ENCODE measurements at places on chromosomes 12 and 14.

- DNase-seq = no peak
Measured at GRCh38 chr12:75657831-75658230, 146.4 kb upstream of the KRR1 start.

GRCh38 chr12:129949651-129950050 is 45.8 kb upstream of the TMEM132D start:
- no peak for DNase-seq

DNA sequence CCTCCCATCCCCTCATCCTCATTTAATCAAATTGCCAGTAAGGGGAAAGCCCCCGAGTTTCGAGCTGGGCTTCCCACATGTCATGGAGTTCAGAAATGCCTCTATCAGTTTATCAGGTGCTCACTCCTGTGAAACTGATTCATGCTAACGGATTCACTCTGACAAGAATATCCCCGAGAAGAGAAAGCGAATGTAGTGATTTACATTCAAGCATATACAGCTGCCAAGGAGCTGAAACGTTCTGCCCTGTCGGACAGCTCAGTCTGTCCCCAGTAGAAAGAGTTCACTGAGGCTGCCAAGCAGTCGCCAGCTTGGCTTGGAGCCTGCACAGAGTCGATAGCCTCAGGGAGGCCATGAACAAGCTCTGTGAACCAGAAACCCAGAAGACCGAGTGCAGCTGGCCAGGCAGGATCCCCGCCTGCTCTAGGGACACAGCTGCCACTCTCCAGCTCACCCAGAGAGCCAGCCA is 88.4 kb downstream of the TMCC3 start:
- peak; percentile 59 for DNase-seq

- DNase-seq = no peak
Measured at GRCh38 chr12:93292731-93293566, 84.8 kb upstream of the NUDT4 start.

DNA sequence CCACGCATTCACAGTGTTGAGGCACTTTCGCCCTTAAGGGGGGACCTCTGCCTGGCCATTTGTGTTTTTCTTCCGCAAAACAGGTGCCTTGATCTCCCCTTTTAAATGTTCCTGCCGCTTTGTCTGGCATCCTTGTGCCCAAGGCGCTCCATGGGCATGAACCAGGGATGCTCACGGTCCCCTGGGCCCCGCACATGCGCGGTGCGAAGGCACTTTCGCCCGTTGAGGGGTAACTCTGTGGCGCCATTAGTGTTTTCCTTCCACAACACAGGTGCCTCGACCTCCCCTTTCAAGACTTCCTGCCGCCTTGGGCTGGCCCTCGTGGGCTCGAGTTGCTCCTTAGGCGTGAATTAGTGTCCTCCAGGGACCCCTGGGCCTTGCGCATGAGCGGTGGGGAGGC is 335.5 kb downstream of the ALG10 start:
- no peak for DNase-seq

DNA sequence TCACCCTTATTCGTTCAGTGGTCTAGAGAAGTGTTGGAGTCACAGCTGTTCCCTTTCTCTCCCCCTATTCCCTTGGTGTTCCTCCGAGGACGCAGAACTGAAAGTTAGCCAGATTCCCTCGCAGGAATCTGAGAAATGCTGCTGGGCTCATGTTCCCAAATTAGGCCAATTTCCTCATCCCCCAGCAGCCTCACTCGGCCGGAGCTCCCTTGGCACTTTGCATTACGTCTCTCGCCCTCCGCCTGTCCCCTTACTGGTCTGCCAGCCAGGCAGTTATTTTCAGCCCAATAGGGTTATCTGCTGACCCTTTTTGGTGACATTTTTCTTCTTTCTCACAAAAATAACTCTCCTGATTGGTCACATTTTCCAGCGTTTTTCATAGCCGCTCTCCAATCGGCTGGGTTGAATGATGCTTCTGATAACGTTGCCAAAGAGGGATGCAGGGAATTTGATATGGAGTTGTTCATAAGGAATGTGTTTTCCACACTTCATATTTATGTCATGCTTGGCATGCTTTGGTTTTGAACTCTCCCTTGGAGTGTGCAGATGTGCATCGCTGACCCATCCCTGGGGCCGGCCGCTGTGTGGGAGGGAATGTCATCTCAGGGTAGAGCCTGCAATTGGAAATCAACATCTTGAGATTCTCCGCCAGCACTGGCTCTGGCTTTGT is 9.9 kb downstream of the IFT43 start:
- DNase-seq = peak; percentile 76

DNA sequence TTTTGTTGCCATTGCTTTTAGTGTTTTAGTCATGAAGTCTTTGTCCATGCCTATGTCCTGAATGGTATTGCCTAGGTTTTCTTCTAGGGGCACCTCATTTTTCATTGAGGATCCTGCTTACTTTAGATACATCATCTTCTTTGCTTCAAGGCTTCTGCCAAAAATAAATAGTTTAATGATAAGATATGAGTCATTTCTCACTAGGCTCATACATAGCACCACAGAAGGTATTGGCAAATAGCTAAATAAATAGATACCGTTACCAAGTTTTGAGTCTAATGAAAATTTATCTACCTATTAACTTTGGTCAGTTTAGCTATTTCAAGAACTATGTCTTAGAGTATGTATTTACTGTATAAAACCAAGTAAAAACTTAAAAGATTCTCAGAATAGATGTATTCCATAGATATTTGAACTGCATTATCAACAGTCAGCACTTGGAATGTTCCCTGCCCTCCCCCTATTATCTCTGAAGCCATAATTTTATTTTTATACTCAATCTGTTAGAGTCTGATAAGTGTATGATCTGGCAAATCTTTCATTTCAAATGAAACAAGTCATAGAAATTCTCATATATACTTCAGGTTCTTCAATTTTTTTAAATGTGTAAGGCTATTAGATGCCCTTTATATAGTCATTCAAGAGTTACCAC is 310.2 kb downstream of the CCDC91 start:
- no peak for DNase-seq

GRCh38 chr14:55381561-55381960 is 30.1 kb downstream of the ATG14 start:
- no peak for DNase-seq

DNA sequence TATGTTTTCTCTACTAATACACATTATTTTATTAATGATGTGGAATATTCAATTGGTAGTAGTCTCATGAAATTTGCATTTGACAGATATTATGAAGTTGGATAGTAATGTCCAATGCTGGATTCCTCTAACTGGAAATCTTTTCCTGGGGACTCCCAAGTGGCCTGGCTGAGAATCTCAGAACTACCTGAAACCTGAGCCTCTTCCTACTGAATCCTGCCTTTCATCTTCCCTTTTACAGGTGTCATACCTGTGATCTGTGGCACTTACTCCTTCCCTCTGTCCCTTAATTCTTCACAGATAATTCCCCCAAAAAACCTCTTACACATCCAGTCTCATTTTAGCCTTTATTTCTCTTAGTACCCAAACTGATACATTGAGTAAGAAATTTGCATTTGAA is 89.7 kb upstream of the MYF6 start:
- DNase-seq = no peak

- no peak for DNase-seq
Measured at GRCh38 chr12:122864894-122865253, 29.6 kb downstream of the HIP1R start.

DNA sequence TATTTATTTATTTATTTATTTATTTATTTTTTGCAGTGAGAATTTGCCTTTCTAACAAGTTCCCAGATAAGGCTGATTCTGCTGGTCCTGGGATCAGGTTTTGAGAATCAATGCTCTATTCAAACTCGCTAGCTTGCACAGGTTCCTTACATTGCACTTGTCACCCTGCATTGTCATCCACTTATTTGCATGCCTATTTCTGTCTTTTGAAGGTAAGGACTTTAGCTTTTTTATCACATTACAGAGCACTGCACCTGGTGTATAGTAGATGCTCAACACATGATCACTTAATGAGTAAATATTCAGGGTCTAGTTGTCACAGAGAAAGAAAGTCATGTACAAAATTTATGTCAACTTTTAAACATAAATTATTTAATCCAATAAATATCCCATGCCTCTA is 219.7 kb upstream of the BTG1 start:
- no peak for DNase-seq

DNA sequence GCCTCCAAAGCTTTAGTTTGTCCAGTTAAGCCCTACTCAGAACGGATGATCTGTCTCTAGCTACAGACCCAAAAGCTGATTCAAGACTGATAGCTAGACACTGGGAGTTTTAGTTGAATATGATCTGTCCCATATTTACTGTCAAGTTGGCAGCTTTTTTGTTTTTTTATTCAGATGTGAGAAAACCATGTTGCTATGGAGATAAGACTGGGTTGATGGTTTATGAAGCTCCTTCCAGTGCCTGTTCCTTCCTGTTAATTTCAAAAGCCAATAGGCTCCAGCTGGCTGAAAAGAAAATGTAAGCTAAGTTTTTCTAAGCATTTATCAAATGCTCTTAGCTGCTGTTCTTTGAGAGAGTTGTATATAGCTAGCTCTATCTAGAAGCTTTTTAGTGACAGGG is 4.7 kb downstream of the DYNLL1 start:
- DNase-seq = no peak

GRCh38 chr14:31419967-31420318 is 407 bp downstream of the HEATR5A start:
- peak; percentile 69 for DNase-seq

DNA sequence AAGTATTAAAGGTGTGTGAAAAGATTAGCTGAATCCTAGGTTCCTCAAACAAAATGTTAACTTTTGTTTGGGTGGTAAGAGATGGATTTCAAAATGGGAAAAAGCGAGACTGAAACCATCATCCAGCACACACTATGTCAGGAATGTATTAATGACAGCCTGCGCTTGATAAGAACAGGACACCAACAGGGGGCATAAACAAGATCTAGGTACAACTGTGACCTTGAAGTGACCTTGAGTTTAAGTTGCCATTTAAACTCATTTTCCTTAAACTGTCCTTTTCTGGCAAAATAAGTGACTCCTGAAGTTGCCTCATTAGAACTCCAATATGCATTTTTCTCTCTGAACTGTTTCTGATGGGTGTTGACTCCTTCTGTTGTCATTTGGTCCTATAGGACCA is 17.1 kb downstream of the PRKCH start:
- DNase-seq = no peak

DNA sequence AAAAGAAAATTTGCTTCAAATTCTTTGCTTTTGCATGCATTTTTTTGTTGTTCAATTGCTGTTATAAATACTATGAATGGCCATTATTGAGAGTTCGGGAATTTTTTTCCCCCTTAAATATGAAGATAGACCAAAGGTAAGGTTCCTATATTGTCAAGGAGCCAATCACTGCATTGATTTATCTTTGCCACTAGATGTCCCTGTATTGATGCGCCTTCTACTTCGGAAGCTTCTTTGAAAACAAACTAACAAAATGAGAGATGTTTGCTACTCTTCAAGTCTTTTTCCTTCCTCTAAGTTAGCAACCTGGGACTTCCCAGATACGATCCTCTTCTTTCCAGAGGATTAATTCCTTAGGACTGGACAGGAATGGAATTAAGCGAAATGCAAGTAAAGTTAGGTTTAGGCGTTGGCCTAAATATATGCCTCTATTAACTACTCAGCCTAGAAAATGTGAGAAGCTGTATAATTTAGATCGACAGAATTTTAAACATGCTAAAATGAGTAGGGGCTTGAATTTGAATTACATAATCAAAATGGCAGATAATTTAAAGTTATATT is 318.1 kb downstream of the AEBP2 start:
- no peak for DNase-seq

DNA sequence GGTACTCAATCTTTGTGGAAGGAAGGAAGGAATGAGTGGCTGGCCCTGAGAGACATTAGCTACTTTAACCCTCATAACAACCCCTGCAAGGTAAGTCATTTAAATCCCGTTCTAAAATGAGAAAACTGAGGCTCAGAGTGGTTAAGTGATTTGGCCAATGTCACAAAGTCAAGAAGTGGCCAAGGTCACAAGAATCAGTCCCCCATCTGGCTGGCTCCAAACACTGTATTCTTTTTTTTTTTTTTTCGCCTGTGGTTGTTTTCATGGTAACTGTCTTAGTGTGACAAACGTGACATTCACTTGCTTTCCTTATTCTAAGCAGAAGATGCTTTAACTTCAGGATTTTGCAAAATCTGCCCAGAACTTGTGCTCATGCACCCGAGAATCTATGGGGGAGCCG is 2.8 kb downstream of the TTC7B start:
- no peak for DNase-seq

- DNase-seq = no peak
Measured at GRCh38 chr14:89425931-89426330, 8.9 kb upstream of the FOXN3 start.

GRCh38 chr14:22552001-22552826 is 36.8 kb downstream of the DAD1 start:
- no peak for DNase-seq

DNA sequence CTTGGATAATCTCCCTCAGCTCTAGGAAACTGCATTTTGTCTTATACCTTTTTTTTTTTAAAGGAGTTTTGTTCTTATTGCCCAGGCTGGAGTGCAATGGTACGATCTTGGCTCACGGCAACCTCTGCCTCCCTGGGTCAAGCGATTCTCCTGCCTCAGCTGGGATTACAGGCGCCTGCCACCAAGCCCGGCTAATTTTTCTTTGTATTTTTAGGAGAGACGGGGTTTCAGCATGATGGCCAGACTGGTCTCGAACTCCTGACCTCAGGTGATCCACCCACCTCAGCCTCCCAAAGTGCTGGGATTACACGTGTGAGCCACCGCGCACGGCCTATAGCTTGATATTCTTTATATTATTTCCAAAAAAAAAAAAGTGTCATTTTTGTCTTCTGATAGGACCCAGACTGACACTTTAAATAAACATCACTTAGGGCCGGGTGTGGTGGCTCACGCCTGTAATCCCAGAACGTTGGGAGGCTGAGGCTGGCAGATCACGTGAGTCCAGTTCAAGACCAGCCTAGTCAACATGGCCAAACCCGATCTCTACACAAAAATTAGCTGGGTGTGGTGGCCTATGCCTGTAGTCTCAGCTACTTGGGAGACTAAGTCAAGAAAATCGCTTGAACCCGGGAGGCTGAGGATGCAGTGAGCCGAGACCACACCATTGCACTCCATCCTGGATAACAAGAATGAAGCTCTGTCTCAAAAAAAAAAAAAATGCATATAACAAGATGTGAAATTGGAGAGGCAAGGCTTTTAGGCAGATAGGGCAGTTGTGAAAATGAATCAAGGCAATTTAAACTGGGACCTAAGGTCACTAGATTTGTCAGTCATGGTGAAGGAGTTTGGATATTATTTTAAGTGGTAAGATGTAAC is 18.4 kb downstream of the SLC2A3 start:
- no peak for DNase-seq

Measured in femur (tissue), 1 donor.